ENCODE measurements at places on chromosomes 4 and X. TPM values are rescaled to one million over a fixed set of nuclear protein-coding genes. Genes with fewer than 3 reads are reported as not detected.

GRCh38 chrX:70554081-70554480 lies 109.4 kb downstream of the DLG3 start:
- H3K27me3 ChIP-seq, result no peaks in the 10 kb centered on the region
- H3K4me3 ChIP-seq, result no peak overlapping the region
- no peak overlapping the region for H3K27ac ChIP-seq
- H3K36me3 ChIP-seq, result no peaks in the 10 kb centered on the region

Gene GUCY1A1
- total RNA-seq, result 14.7 TPM

Gene DSPP
- total RNA-seq, result not detected

GRCh38 chrX:17596061-17596460 lies 141.2 kb upstream of the SCML1 start:
- H3K36me3 ChIP-seq, result no peaks in the 10 kb centered on the region
- H3K27me3 ChIP-seq, result no peaks in the 10 kb centered on the region
- H3K27ac ChIP-seq, result no peak overlapping the region
- no peak for DNase-seq
- H3K4me3 ChIP-seq, result no peak overlapping the region

GRCh38 chr4:89021684-89022083 lies 35.3 kb downstream of the FAM13A start:
- no peaks in the 10 kb centered on the region for H3K4me1 ChIP-seq
- H3K27ac ChIP-seq, result no peak overlapping the region
- no peak overlapping the region for H3K4me3 ChIP-seq
- H3K27me3 ChIP-seq, result no peaks in the 10 kb centered on the region
- no peaks in the 10 kb centered on the region for H3K36me3 ChIP-seq
